ENCODE measurements at places on chromosomes 2 and 18.
A peak's percentile ranks its signal among the peaks of the same experiment; 100 is the strongest.

GRCh38 chr18:30454920-30455319, 587.6 kb downstream of the DSC3 start:
- DNase-seq, result no peak

- no peak for DNase-seq
Observed at GRCh38 chr18:77087393-77088141, 45.0 kb downstream of the MBP start.

GRCh38 chr2:84288293-84288692, 170.8 kb downstream of the SUCLG1 start:
- no peak for DNase-seq

DNA sequence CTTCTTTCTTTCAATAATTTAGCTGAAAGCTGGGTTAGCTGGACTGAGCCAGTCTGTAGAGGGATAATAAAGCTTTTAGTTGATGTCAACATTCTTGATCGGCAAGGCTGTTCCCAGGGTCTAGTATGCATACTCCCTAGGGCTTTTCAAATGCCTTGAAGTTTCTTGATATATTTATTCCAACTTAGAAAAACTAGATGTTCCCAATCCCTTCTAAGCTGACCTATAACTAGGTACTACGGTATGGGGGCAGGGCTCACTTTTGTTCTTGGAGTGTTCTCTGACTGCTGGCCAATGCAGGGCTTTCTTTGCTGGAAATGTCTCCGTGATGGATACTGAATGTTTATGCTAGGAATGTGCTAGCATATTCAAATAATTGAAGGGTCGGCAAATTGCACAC, 258.6 kb upstream of the TANK start:
- no peak for DNase-seq

DNA sequence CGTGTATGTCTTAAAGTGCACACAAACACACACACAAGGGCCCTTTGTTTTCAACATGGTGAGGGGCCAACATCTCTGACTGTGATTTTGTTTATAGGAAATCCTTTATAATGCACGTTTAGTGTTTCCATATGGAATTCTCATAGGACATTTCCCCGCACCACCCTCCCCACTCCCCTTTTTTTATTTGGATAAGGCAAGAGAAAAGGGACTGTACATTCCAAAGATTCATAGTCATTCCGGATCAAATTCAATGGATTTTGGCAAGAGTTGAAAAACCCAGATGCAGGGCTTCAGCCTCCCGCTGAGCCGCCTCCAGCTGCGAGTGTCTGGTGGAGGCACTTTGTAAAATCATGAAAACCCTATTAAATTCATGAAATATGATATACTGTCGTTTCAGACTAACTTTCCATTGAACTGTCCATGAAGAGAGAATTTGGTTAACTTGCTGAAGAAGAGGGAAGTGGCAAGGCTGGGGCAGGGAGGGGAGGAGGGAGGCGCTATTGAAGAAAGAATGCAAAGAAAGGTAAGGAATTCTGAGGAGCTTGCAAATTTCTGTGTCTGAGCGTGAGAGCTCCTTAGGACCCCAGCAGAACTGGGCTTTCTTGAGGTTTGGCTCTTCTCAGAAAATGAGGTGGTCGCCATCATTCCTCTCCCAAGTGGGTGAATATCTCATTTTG, 25.8 kb upstream of the SLC14A2 start:
- DNase-seq, result peak; percentile 64

Measured in HFFc6 (cell line).